ENCODE measurements at places on chromosomes 7 and 10.

DNA sequence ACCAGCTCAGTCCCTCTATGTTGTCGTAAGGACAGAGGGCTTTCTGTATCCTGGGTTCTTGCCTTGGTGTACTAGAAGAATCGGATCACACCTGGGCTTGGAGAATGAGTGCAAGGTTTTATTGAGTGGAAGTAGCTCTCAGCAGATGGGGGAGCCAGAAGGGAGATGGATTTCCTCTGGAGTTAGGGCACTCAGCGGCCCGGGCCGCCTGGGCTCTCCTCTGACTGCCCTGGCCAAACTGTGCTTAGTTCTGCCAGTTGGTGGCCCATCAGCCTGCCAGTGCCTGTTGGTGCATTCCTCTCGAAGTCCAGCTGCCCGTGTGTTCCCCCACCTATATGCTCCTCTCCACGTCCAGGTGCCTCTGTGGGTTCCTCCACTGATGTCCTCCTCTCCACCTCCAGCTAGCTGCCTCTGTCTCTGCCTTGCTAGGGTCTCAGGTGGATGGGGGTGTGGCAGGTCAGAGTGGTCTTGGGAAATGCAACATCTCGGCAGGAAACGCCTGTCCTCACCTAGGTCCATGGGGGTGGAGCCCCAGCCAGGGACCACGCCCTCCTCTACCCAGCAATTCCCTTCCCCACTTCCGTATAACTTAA is 148.6 kb downstream of the PPP1R3A start:
- no peak for DNase-seq

- DNase-seq = no peak
Measured at GRCh38 chr7:3955751-3956696, 655.0 kb downstream of the SDK1 start.

DNA sequence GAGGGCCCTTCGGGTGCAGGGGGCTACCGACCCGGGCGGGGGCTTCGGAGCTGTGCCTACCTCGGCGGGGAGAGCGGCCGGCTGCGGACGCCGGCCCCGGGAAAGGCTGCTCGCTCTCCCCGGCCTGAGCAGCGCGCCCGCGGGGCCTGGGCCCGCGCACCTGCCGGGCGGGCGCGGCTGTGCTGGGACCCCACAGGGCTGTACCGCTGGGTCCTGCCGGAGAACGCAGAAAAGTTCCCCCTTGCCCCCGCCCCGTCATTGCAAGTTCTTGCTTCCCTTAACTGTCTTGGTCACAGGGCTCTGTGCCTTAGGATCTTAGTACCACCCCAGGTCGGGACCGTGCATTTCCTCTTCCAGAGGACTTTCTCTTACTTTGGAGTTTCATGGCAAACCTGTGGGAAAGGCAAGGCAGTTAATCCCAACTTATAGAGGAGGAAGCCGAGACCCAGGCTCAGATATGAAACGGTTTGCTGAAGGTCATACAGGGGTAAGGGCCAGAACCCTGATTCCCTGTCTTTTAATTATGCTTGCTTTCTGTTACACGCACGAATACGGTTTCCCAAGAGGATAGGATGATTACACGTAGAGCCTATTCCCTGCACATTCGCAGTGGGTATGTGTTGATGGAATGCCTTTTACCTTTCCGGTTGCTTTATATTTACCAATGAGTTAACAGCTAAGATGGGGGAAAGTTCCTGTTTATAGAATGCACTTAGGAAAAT is 652 bp downstream of the PCGF5 start:
- no peak for DNase-seq

GRCh38 chr7:5234852-5235831 is 45.1 kb downstream of the WIPI2 start:
- DNase-seq = no peak

DNA sequence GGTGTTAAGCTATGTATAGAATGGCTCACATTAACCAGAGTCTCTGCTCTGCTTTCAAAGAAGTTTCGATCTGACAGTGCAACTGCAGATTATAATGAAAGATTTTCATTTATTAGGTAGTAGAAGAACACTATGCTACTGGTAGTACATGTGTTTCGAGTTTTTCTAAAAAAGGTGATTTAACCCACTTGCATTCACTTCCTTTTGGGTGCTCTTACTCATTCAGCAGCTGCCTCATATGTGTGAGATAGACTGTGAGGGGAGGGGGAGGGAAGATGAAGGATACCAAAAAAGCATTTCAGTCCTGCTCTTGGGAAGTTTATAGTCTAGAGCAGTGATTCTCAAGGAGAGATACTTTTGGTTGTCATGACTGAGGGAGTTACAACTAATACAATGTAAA is 20.4 kb downstream of the PLEKHA8 start:
- no peak for DNase-seq

DNA sequence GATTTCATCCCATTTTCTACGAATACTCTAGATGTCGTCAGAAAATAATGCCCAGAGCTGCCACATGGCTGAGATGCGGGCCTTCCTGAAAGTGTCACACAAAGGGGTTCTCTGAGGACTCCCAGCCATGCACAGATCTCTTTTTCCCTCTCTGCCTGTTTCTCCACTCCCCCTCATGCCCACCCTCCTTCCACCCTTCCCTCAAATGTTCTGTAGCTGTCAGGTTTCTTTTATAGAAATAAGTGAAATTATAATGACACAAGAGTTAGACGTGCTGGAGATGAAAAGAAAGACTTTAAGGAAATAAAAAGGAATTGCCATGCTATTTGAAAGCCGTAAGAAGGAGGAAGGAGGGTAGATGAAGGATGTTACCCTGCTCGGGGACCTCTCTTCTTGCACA is 819.3 kb upstream of the CELF2 start:
- DNase-seq = no peak

GRCh38 chr10:62231805-62232204 is 36.8 kb downstream of the RTKN2 start:
- DNase-seq = no peak

GRCh38 chr10:34045571-34046190 is 711.2 kb upstream of the NRP1 start:
- no peak for DNase-seq

DNA sequence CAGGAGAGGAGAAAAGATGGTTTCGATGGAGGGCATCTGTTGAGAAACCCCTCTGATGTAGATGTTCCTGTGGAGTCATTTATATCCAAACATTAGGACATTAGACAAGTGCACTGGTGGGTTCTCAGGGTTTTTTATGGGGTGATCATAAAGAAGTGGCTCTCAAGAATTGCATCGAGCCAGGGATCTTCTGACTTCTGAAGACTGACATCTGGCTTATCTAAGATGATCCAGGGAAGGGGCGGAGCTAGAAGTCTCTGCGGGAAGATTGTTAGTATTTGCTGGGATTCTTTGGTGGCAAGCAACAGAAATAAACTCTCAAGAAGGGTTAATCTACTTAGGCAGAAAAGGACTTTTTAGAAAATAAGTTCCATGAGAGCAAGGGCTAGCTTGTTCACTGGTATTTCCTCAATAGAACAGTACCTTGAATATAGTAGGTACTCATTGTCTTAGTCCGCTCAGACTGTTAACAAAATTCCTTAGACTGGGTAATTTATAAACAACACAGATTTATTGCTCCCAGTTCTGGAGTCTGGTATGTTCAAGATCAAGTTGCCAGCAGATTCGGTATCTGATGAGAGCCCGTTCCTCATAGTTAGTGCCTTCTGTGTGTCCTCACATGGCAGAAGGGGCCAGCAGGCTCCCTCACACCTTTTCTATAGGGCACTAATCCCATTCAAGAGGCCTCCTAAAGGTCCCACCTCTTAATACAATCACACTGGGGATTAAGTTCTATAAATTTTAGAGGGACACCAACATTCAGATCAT is 28.5 kb upstream of the SYPL1 start:
- DNase-seq = no peak

- DNase-seq = no peak
Measured at GRCh38 chr10:42637142-42637541, 1.2 kb downstream of the ZNF33B start.

DNA sequence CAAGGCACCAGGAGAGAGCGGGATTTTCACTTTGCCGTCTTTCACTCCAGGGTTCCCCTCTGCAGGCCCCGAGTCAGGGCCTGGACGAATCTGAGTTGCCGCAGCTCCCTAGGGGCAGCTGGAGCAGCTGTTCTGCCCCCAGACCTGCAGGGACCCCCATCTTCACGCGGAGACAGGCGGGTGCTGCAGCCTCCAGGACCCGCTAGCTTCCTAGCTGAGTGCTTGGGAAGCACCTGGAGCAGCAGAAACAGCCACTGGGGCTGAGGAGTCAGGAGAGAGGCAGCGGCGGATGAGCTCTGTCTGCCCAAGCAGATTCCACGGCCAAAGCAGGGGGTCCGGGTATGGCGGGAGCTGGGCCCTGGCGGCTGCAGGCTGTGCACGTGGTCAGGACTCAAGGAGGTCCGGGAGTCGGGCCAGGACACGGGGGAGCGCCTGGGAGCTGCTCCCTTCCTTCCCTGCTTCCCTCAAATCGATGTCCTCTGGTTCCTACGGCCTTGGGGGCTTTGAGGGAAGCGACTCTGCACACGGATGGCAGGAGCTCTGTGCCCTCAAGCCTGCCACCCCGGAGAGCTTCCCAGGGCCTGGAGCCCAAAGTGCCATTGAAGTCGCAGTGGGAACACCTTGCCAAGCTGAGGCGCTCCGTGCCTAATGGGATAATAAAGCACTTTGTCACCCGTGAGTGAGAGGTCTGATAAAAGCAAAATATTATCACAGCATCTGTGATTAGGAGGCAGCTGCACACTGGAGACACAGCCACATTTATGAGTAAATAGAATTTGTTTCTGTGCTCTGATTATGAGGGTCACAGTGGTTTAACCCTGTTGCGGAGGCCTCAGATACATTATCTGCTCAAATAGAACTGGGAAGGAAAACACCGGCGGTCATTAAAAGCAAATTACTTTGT is 17.2 kb downstream of the MNX1 start:
- DNase-seq = no peak

- no peak for DNase-seq
Measured at GRCh38 chr7:26454180-26454579, 162.5 kb downstream of the SNX10 start.

DNA sequence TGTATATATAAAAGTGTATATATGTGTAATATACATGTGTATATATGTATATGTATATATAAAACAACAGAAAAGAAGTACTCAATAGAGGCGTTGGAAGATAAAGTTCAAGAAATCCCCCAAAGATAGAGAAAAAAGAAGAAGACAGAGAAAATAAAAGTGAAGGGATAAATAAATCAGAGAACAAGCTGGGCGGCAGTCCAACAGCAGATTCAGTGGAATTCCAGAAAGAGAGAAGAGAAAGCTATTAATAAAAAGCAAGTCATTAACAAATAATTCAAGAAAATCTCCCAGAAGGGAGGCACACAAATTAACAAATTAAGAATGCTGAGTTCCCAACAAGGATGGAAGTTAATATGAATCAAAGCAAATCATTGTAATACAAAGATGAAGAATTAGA is 59.3 kb upstream of the RNF148 start:
- DNase-seq = no peak

- DNase-seq = no peak
Measured at GRCh38 chr10:132627666-132628531, 90.3 kb downstream of the INPP5A start.

- no peak for DNase-seq
Measured at GRCh38 chr10:27356738-27357137, 116.1 kb upstream of the ACBD5 start.

DNA sequence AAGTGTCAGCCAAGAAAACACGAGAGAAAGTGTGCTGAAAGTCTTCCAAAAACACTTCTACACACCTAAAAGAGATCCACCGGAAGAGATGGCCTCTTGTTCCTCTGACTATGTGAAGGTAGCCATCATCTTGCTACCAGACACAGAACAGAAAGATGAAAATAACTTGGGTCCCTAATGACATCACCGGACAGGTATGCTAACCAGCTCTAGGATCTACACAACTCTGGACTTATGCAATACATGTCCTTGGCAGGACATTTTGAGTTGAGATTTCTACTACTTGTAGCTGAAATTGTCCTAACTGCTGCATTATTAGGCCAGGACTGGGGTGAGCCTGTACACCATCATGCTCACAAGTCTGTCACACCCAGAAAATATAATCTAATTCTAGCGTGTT is 358.7 kb downstream of the ELMO1 start:
- no peak for DNase-seq

DNA sequence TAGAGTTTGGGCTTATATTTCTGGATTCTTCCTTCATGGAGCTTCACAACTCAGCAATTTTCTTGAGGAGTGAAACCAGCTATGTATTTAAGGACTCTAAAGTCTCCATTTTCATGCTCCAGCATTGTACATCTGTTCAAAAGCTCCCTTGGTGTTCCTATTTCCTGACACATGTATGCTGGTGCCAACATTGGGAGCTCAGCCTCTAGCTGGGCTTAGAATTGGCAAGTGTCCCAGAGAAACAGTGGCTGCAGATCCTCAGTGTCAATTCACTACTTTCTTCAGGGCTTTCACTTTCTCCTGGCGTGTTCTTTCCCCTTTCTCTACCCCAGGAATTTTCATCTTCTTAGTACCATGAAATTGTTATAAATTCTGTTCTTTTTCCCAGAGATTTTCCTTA is 103.1 kb downstream of the ZNF467 start:
- DNase-seq = no peak

DNA sequence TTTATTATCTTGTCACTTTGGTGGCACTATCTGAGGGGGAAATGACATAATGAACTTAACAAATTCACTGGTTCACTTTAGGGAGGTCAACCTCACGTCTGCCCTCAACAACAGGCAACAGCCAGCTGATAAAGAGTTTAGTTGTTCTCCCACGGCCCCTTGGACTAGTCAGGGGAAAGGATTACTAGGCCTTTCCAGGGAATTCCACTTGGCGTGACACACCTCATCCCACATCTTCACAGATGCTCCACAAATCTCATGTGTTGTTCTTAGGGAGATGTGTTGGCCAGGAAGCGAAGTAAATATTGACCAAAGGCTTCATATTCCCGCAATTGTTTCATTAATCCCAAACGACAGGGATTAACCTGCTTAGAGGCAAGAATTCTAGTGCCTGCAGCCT is 183.5 kb upstream of the CDCA7L start:
- no peak for DNase-seq

GRCh38 chr10:120365872-120366271 is 91.2 kb upstream of the PLPP4 start:
- DNase-seq = no peak
